ENCODE measurements at places on chromosomes 7 and 10.

- DNase-seq = no peak
Measured at GRCh38 chr7:81416659-81417058, 353.2 kb downstream of the HGF start.

DNA sequence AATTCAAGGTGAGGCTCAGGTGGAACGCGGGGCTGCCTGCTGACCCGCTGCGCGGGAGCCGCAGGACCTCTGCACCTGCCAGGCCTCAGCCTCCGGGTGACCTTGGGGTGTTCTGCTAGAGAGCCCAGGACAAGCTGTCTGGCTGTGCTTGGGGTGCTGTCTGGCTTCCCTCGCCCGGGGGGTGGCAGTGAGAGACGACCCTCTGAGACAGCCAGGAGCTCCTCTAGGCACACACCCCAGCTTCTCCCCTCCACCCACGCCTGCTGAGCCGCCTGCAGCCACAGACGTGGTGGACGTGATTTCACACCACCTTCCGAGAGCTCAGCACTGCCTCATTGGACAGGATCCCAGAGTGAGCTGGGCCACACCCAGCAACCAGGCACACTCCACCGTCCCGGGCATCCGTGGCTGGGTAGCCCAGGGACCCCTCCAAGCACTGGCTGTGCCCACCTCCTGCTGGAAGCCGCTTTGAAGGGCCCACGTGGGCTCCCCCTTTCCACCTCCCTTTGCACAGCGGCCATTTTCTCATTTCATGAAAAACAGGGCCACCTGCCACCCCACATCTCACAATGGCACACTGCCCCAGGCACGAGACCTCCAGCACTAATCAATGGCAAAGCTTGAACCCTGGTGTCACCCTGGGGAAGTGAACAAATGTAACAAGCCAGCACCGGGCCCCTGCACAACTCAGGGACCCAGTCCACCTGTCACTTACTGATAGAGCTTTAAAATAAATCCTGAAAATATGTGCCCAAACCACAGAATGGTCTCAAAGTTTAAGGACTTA is 35.0 kb downstream of the ZFAND2A start:
- no peak for DNase-seq

DNA sequence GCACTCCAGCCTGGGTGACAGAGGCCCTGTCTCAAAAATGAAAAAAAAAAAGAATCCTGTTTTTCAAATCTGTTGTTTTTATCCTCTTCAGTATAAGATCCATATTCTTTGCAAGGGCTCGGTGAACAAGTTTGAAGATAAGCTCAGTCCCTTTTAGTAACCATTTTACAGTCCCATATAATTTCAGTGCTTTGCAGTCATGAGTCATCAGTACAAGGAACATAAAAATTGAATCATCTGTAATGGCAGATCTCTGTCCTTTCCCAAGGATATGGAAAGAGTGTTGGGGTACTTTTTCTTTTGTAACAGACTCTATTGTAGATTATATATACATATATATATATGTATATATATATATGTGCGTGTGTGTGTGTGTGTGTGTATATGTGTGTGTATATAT is 52.2 kb upstream of the ZPBP start:
- DNase-seq = no peak

DNA sequence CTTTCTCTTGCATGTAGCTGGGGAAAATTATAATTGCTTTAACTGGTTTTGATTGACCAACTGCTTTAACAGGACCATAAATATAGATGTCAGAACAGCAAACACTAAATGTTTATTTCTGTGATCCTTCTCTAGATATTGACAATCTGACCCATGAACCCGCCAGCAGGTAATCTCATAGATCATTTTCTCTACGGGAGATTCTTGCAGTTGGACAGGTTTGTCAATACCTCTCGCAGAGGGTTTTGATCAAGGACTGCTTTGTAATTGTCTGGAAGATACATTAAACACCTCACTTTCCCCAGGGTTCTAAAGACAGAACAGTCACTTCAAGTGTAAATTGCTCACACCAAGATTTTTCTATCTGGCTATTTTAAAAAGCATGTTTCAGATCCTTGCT is 235.8 kb upstream of the RHOBTB1 start:
- no peak for DNase-seq

Data from NCI-H524 treated with DMSO at 0.1 percent for 48 hours (cell line).